Type B pancreatic cell (in vitro differentiated cells): ENCODE measurements at places on chromosomes 3 and 15. TPM values are rescaled to one million over a fixed set of nuclear protein-coding genes. Genes with fewer than 3 reads are reported as not detected.

The LRRC3B gene
- 0.29 and 4.4 TPM in 2 replicates for total RNA-seq

The GOLGA6L4 gene
- 3.8 and 5.5 TPM in 2 replicates for total RNA-seq

The TGFBR2 gene
- 21.8 and 26.1 TPM in 2 replicates for total RNA-seq

The INKA1 gene
- total RNA-seq, result 0.45 and 6.7 TPM in 2 replicates

The RAB43 gene
- total RNA-seq, result 16.2 and 21.1 TPM in 2 replicates

The FANCD2OS gene
- not detected in 2 replicates for total RNA-seq

The EPHB1 gene
- 1.8 and 9.1 TPM in 2 replicates for total RNA-seq

The MOBP gene
- not detected in 2 replicates for total RNA-seq

The ANKUB1 gene
- 0.82 TPM in 1 of 2 replicates, not detected in the other for total RNA-seq

The BCL2A1 gene
- not detected in 2 replicates for total RNA-seq

The MEIS2 gene
- 152 and 211 TPM in 2 replicates for total RNA-seq

The C3orf70 gene
- total RNA-seq, result 1.6 and 4.1 TPM in 2 replicates

The POC1A gene
- 10.5 and 19.1 TPM in 2 replicates for total RNA-seq

The GABRB3 gene
- total RNA-seq, result 25.7 and 28.5 TPM in 2 replicates

The TGM4 gene
- not detected in 2 replicates for total RNA-seq

The SIDT1 gene
- total RNA-seq, result 0.83 and 0.97 TPM in 2 replicates

The FBXW12 gene
- not detected in 2 replicates for total RNA-seq

The PLAAT1 gene
- total RNA-seq, result 2.6 and 3.0 TPM in 2 replicates

The FBLN2 gene
- 49.1 and 67.6 TPM in 2 replicates for total RNA-seq

The NIT2 gene
- total RNA-seq, result 33.2 and 34.5 TPM in 2 replicates

The PTX3 gene
- 1.7 and 42.2 TPM in 2 replicates for total RNA-seq

The CFAP100 gene
- total RNA-seq, result 4.3 TPM in 1 of 2 replicates, not detected in the other

The TP63 gene
- 5.8 and 16.1 TPM in 2 replicates for total RNA-seq

The ARL14 gene
- total RNA-seq, result 0.53 and 1.9 TPM in 2 replicates

The SGO1 gene
- 8.1 and 18.8 TPM in 2 replicates for total RNA-seq

The GYG1 gene
- total RNA-seq, result 33.1 and 46.8 TPM in 2 replicates

The SNUPN gene
- 17.0 and 23.2 TPM in 2 replicates for total RNA-seq

The RHOV gene
- 19.3 and 43.3 TPM in 2 replicates for total RNA-seq

The MYH15 gene
- 0.26 and 0.77 TPM in 2 replicates for total RNA-seq

The HIGD2B gene
- not detected in 2 replicates for total RNA-seq

The PLA2G4F gene
- 1.1 and 3.2 TPM in 2 replicates for total RNA-seq

The VEPH1 gene
- 5.9 and 8.6 TPM in 2 replicates for total RNA-seq

The SYNPR gene
- total RNA-seq, result 0.55 and 2.3 TPM in 2 replicates

The DCLK3 gene
- total RNA-seq, result 0.10 TPM in 2 replicates

The EAF2 gene
- total RNA-seq, result 3.7 and 9.1 TPM in 2 replicates

The CCDC39 gene
- total RNA-seq, result 0.41 TPM in 1 of 2 replicates, not detected in the other

The SLTM gene
- total RNA-seq, result 87.9 and 103 TPM in 2 replicates

The SLC15A2 gene
- 3.4 and 4.9 TPM in 2 replicates for total RNA-seq

The SAMD7 gene
- total RNA-seq, result not detected in 2 replicates

The FBXL22 gene
- total RNA-seq, result 0.45 and 1.1 TPM in 2 replicates
